ENCODE measurements at places on chromosomes 4 and X.

DNA sequence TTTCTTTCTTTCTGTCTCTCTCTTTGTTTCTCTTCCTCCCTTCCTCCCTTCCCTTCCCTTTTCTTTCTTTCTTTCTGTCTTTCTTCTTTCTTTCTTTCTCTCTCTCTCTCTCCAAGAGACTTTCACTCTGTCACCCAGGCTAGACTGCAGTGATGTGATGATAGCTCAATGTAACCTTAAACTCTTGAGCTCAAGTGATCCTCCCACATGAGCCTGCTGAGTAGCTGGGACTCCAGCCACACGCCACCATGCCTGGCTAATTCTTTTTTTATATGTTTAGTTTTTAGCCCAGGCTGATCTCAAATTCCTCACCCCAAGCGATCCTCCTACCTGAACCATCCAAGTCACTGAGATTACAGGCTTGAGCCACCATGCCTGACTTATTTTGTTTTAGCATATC, 64.3 kb upstream of the EMCN start:
- DNase-seq = no peak

- DNase-seq = peak; percentile 78
Measured at GRCh38 chr4:110854021-110854678, 231.3 kb upstream of the PITX2 start.

DNA sequence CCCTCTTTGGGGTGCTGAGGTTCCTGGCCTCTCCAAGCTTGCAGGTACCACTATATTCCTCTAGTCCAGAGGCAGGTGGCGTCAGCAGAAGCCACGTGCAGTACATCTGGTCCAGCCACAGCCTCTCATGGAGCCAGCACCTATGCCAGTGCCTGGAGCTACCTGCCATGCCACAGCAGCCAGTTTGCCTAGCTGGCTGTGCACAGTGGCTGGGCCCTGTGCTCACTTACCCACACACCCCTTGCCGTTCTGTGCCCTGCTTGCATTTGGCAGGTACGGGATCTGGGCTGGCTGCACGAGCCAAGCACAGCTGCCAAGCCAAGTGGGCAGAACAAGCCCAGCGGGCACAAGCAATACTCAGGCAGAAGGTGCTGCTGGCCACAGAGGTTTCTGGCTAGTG, 601.1 kb downstream of the EPHA5 start:
- no peak for DNase-seq

DNA sequence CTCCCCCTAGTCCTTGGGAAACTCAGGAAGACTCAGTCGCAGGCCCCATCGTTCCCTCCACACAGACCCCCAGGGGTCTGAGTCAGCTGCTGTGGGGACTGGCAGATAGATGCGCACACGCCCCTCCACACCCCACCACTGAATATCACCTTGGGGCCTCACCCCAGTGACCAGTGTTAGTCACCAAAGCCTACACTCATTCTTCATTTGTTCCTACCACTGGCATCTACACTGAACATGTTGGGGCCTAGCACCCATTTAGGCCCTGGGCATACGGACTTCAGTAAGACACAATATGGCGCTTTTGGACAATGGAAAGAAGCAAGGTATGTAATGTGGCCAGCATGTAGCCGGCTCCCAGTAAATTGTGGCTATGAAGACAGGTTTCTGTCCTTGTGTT, 154.1 kb upstream of the PJA1 start:
- DNase-seq = no peak

DNA sequence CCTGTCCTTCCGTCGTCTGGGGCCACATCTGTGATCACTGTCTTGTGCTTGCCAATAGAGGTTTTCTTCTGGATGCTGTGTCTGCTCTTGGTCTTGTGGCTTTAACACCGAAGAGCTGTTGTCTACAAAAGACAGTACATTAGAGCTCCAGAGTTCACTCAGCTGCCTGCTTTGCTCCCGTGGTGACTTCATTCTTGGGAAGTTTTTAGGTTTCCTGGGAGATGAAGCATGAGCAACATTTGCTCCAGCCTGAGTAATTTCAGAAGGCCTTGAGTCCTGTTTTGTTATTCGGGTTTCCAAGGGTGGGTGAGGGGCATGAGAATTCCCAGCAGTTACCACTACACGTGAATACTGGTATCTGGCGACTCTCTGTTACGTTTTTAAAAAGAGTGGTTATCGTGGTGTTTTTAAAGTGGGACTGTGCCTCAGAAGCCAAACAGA, 189.2 kb downstream of the SHROOM3 start:
- peak; percentile 90 for DNase-seq

DNA sequence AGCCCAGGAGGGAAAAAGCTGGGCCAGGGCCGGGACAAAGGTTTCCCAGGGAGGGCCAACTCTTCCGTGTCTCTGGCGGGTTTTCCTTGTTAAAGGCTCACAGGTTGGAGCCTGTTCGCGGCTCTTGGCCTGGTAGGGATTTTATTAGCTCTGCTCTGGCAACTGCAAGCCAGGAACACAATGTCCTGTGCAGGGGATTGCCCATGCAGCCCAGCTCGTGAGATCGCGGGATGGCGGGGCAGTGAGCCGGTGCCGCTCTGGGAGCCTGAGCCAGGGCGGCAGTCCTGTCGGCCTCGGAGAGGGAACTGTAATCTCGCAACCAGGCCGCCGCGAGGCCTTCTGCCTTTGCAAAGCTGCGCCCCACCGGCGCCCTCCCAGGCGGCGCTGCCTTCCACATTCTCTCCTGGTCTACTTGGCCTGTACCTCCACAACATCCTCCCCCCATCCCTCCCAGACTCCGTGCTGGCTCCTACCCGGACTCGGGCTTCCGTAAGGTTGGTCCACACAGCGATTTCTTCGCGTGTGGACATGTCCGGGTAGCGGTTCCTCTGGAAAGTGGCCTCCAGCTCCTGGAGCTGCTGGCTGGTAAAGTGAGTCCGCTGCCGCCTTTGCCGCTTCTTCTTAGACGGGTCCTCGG, 2.1 kb downstream of the PITX2 start:
- no peak for DNase-seq

DNA sequence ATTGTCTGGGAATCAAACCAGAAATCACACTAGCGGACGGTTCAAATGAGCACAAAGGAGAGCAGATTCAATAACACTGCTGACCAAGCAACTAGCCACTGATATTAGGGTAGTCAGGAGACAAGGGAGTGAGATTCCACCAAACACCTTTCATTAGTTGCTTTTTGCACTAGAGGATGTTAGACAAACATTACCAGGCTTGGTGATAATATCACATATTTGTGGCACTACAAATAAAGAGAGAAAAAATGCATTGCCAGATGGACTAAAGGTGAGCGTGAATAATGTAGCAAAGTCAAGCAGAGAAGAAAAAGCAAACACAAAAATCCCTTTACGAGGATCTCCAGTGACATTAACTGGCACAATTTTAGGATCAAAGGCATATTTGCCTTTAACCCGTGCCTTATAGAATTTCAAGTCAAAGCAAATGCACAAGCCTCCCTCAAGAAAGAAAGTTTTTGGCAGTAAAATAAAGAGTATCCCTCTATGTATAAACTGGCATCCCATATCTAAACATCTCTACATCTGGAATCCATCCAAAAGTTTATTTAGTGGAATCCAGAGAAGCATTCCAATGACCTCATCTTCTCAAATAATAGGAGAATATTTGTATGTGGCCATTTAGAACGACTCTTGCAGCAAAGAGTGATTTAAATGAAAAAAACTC, 290.9 kb downstream of the KCTD8 start:
- DNase-seq = no peak

DNA sequence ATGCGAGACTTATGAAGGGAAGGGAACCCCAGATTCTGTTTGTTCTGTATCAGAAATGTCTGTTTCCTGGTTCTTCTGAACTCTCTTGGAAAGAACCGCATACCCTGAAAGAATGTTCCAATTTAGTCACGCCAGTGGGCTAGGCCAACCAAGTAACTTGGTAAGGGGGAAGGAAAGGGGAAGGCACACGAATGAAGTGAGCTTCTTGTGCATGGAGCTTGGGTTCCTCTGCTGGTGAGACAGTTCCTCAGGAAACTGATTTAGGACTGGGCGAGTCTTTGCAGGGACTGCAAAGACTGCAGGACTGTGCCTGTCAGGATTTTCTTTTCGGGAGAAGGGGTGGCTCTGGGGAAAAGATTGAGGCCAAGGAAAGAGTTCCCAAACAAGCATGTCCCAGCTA, 35.6 kb downstream of the FRMPD3 start:
- no peak for DNase-seq

DNA sequence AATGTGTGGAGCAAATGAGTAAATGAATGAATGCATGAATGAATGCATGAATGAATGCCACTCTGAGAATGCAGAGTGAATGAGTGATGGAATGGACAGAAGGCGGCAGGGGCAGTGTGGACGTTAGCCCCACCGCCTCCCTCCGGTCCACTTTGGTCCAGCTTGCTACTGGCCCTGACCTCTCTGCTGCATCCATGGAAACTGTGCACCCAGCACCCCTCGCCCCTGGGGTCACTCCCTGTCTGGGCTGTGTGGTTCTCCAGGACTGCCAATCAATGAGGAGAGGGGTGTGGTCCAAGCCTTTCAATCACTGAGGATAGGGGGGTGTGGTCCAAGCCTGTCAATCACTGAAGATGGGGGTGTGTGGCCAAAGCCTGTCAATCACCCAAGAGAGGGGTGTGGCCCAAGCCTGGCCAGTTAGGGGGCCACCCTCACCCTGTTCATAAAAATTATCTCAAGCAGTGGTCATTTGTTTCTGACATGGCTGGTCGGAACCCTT, 39.2 kb upstream of the ASMTL start:
- DNase-seq = peak; percentile 4

GRCh38 chrX:30981968-30982367, 89.9 kb downstream of the FTHL17 start:
- DNase-seq = no peak

GRCh38 chrX:154029439-154029838, 9.7 kb upstream of the IRAK1 start:
- DNase-seq = no peak
